ENCODE measurements at places on chromosomes 1 and 21.

- no peak for DNase-seq
These were observed 20.0 kb upstream of the KLHDC8A start for GRCh38 chr1:205376739-205377138.

DNA sequence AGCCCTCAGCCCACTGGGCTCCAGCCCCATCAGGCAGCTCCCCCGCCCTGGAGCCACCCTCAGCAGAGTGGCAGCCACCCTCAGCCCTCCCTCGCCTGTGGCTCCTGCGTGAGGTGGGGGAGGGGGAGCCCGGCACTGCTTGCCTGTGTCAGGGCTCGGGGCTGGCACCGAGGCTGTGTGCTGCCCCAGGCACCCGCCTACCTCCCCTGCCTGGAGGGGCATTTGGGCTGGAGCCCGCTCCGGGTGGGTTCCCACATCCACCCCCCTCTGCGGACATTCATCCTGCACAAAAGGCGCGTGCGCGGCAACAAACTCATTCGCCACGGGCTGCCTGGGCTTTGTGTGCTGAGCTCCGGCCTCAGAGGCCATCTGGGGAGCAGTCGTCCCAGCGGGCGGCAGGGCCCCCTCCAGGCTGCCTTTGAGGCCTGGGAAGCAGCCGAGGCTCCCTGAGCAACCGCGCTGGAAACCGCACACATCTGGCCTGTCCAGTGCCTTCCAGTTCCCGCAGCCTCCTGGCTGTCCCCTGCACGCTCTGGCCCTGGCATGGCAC, 12.6 kb upstream of the TNFRSF14 start:
- DNase-seq = peak; percentile 57

- no peak for DNase-seq
These were observed 49.0 kb downstream of the TOMM20 start for GRCh38 chr1:235079443-235080296.

DNA sequence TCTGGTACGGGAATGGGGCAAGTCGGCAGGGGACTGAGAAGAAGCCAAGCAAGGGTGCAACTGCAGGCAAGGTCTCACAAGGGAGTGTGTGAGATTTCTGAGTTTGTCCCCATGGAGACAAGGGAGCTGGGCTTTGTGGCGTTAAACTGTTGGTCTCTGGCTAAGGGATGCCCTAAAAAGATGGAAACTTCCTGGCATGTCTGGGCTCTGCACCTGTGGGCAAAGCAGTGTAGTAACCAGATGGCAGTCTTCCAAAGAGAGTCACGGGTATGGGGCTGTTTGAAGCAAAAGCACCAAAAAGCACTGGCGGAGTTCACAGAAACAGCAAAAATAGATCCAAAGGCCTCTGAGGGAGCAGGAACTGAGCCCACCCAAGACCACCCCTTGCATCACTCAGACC, 104.8 kb upstream of the SLC44A3 start:
- no peak for DNase-seq

DNA sequence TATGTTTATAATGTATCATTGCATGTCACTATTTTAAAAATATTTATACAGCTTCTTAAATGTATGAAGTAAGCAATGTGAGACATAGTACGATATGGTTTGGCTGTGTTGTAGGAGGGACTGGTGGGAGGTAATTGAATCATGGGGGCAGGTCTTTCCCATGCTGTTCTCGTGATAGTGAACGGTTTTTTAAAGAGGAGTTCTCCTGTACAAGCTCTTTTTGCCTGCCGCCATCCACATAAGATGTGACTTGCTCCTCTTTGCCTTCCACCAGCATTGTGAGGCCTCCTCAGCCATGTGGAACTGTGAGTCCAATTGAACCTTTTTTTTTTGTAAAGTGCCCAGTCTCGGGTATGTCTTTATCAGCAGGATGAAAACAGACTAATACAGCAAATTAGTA, 10.3 kb downstream of the ABCD3 start:
- no peak for DNase-seq

Data from CD4-positive, alpha-beta T cell treated with Interleukin-17A for 1 hour (primary cell).